Keratinocyte (primary cell): ENCODE measurements at places on chromosomes 4 and X. TPM values are rescaled to one million over a fixed set of nuclear protein-coding genes. Genes with fewer than 3 reads are reported as not detected.

Gene MAGEB1
- not detected in 3 replicates for polyA plus RNA-seq

Gene HPGD
- polyA plus RNA-seq, result 0.21 to 0.75 TPM (median 0.45 TPM) in 3 replicates

Gene CLDN34
- polyA plus RNA-seq, result 0.05 to 0.10 TPM in 2 of 3 replicates, not detected in the other

Gene NXF2
- polyA plus RNA-seq, result not detected in 3 replicates

Gene SHROOM4
- 0.50 to 0.76 TPM (median 0.59 TPM) in 3 replicates for polyA plus RNA-seq

Gene SLC6A8
- 33.6 to 56.7 TPM (median 56.1 TPM) in 3 replicates for polyA plus RNA-seq

Gene MID1
- polyA plus RNA-seq, result 4.7 to 15.4 TPM (median 9.2 TPM) in 3 replicates
